ENCODE measurements at places on chromosomes 12 and 14. TPM values are rescaled to one million over a fixed set of nuclear protein-coding genes. Genes with fewer than 3 reads are reported as not detected.

DNA sequence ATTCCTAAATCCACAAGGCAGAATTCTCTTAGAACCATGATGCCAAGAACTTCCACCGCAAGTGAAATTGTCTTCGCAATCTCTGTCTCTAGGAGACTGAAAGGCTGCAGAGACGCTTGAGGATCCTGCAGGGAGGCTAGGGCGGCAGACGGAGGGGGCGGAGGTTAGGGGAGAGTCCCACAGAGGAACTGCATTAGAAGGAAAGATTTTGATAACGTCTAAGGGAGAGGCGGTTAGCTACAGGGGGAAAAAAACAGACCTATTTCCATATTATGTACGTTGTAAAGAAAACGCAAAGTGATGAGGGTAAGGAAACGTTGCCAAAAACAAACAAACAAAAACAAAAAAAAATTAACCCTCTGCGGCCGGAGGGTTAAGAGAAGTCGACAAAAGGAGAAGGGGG, 595 bp downstream of the KLHL28 start:
- H3K4me3 ChIP-seq = peak overlapping the region; percentile 85
- H3K4me1 ChIP-seq = peaks cover 64% of the 10 kb centered on the region
- no peak for DNase-seq
- H3K27me3 ChIP-seq = no peaks in the 10 kb centered on the region
- H3K36me3 ChIP-seq = no peaks in the 10 kb centered on the region
- H3K27ac ChIP-seq = peak overlapping the region; percentile 93

DNA sequence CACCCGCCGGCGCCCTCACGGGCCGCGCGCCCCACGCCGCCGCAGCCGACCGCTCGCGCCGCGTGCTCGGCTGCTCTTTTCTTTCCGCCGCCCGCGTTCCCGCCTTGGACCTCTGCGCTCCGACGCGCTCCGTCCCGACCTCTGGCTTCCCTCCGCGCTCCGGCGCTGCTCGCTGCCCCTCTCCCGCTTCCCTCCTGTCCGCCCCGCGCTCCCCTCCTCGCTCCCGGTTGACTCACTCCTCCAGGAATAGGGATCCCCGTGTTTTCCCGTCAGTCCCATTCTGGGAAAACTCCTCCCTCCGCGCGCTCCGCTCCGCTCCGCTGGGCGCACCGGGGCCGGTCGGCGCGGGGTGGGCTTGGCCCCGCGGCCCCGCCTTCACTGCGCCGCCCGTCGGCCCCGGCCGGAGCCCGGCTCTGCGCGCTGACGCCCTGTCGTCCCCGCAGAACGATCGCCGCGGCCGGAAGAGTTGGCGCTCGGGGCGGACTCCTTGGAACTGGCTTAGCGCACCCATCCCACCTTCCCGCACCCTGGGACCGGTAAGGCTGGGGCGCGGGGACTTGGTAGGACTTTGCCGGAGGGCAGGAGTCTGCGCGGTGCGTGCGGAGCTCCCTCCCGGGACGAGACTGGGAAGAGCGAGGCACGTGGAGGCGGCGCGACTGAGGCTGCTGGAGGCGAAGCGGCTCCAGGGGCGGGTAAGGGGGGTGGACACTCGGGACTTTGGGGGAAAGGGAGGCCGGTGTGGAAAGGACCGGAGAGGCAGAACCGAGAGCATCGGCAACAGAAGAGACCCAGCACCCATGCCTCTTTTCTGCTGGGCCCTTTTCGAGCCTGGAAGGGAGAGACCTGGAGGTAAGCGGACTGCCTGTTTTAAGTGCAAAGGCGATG, 550 bp downstream of the TEAD4 start:
- DNase-seq = no peak
- peak overlapping the region; percentile 87 for H3K4me3 ChIP-seq

- H3K27me3 ChIP-seq = no peaks in the 10 kb centered on the region
- H3K4me3 ChIP-seq = no peak overlapping the region
- DNase-seq = no peak
- H3K36me3 ChIP-seq = no peaks in the 10 kb centered on the region
- H3K27ac ChIP-seq = peak overlapping the region; percentile 0
- peaks cover 20% of the 10 kb centered on the region for H3K4me1 ChIP-seq
These were observed 180.6 kb upstream of the NUDT4 start for GRCh38 chr12:93197067-93197593.

DNA sequence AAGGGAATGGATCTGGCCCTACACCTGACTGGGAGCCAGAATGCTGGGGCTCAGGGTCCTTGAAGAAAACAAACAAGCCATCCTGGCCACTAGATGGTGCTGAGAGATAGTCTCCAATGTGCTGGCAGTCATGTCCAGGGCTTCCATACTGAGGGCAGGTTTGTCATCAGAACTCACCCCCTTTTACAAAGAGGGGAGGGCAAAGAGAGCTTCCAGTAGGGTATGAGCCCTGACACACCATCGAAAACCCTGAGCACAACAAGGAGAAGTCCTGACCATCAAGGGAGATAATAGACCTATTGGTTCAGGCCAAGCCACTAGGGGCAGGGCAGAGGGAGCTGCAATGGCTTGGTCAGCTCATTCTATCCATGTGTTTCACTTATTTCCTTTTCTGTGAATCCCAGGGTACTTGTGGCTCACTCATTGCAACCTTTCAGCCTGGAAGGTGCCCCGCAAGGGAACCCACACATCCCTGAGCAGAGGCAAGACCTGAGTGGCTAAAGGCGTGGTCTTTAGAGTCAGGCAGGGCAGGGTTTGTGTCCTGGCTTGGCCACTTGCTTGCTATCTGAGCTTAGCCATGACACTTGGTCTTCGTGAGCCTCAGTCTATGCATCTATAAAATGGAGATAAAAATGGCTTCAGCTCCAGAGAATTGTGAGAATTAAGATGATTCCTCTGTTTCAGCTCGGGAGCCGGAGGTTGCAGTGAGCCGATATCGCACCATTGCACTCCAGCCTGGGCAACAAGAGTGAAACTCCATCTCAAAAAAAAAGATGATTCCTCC, 6.2 kb upstream of the PLEKHH1 start:
- no peak overlapping the region for H3K27ac ChIP-seq
- H3K27me3 ChIP-seq = peaks cover 41% of the 10 kb centered on the region
- no peak for DNase-seq
- peaks cover under 1% of the 10 kb centered on the region for H3K4me1 ChIP-seq
- H3K36me3 ChIP-seq = no peaks in the 10 kb centered on the region

DNA sequence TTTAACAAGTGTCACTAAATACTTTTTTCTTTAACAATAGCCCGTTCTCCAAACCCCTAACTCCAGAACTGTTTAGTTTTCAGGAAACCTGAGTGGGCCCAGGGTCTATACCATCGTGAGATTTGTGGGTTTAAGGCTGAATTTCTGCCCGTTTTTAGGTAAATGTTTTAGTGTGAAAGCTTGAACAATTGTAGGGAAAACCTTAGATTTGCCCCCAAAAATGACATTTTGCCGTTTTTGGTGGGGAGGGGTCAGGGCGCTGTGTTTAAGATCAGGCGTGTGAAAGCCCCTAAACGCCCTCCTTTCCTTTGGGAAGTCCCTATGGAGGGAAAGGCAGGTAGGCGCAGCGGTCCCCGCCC, 320 bp upstream of the PRPF39 start:
- DNase-seq = no peak
- peak overlapping the region; percentile 74 for H3K4me3 ChIP-seq
- no peaks in the 10 kb centered on the region for H3K36me3 ChIP-seq

GRCh38 chr12:64103825-64104740, 118.0 kb downstream of the KICS2 start:
- H3K4me3 ChIP-seq = no peak overlapping the region
- peak overlapping the region; percentile 68 for H3K27ac ChIP-seq
- no peaks in the 10 kb centered on the region for H3K36me3 ChIP-seq

GRCh38 chr12:15706010-15706676, 83.0 kb downstream of the EPS8 start:
- H3K27me3 ChIP-seq = no peaks in the 10 kb centered on the region
- peaks cover 29% of the 10 kb centered on the region for H3K4me1 ChIP-seq
- H3K27ac ChIP-seq = no peak overlapping the region
- no peaks in the 10 kb centered on the region for H3K36me3 ChIP-seq
- no peak for DNase-seq

DNA sequence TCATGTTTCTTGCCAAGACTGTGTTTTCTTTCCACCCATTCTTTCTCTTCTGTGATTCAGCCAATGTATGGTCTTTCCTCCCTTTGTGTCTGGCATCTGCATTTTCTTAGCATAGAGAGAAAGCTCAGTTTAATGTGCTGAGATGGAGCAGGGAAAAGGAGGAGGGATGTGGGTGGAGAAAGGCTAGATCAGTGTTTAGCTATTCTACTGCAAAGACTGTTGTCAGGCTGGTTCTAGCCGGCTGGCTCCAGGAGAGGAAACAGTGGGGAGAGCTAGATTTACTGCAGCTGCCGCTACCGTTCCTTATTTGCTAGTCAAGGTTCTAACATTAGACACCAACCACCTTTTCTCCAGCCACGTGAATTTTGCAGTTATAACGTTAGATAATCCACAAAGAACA, 5.2 kb upstream of the RIMKLB start:
- no peaks in the 10 kb centered on the region for H3K27me3 ChIP-seq
- H3K4me1 ChIP-seq = peaks cover 43% of the 10 kb centered on the region
- H3K27ac ChIP-seq = peak overlapping the region; percentile 70
- DNase-seq = no peak
- no peaks in the 10 kb centered on the region for H3K36me3 ChIP-seq
- H3K4me3 ChIP-seq = no peak overlapping the region

- H3K27ac ChIP-seq = no peak overlapping the region
- peaks cover 25% of the 10 kb centered on the region for H3K36me3 ChIP-seq
- H3K4me1 ChIP-seq = no peaks in the 10 kb centered on the region
- no peak overlapping the region for H3K4me3 ChIP-seq
- H3K27me3 ChIP-seq = no peaks in the 10 kb centered on the region
These were observed 6.4 kb downstream of the RAD52 start for GRCh38 chr12:943051-943450.

- no peaks in the 10 kb centered on the region for H3K27me3 ChIP-seq
- no peaks in the 10 kb centered on the region for H3K36me3 ChIP-seq
- no peaks in the 10 kb centered on the region for H3K4me1 ChIP-seq
These were observed 8.6 kb downstream of the DDN start for GRCh38 chr12:48990552-48990951.

- H3K27me3 ChIP-seq = no peaks in the 10 kb centered on the region
- H3K4me1 ChIP-seq = peaks cover 27% of the 10 kb centered on the region
- H3K27ac ChIP-seq = no peak overlapping the region
- no peak overlapping the region for H3K4me3 ChIP-seq
- DNase-seq = no peak
These were observed 61.7 kb downstream of the DGLUCY start for GRCh38 chr14:91175291-91176201.

DNA sequence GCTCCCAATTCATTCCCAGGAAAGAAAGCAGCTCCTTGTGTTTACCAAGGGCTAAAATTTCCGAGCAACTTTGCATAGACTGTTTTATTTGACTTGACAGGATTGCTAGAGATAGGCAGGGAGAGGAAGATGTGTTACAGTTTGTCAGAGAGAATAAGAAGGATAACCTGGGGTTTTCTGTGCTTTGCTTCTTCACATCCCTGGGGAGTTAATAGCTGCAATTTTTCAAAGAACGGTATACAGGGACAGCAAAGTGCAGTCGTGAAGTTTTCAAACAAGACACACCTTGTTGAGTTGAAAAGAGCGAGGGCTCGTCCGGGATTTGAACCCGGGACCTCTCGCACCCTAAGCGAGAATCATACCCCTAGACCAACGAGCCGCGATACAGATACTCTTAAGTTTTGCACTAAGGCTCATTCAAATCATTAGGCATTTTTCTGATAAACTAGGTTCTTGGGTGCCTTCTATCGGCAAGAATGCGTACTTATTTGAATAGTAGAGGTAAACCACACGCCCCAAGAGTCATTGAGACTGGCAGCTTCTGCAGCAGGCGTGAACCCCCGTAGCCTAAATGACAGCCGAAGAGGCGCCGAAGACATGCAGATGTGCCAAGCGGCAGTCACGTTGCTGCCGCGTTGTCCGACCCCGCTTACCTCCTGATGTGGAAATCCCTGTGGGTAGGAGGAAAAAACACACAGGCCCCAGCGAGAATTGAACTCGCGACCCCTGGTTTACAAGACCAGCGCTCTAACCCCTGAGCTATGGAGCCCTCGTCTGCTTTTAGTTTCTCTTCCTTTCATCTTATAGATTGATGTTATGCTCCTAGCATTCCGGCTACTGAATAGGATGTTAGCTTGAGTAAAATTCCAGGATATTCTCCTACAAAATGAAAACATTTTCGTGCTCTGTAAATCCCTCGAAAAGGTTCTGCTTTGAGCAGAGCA, 22.2 kb upstream of the RNASE12 start:
- no peaks in the 10 kb centered on the region for H3K27me3 ChIP-seq
- peaks cover 4% of the 10 kb centered on the region for H3K4me1 ChIP-seq
- H3K27ac ChIP-seq = peak overlapping the region; percentile 83

The DRAM1 gene
- 24.9 TPM for total RNA-seq

DNA sequence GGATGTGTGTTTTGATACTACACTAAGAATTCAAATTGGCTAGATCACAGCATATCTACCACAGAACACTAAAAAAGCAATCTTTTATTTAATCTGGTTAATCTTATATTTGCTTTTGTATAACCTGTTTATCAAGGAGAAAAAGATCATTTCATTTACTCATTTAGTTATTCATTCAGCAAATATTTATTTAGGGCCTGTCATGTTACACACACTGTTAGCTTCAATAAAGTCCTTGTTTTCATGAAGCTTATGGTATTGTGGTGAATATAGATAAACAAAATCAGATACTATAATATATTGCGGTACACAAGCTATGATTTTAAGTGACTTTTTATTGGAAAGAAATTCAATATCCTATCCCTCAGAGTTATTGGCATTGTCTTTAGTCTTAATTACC, 350.8 kb downstream of the LRFN5 start:
- no peak overlapping the region for H3K27ac ChIP-seq
- H3K27me3 ChIP-seq = no peaks in the 10 kb centered on the region
- H3K4me3 ChIP-seq = no peak overlapping the region
- DNase-seq = no peak
- no peaks in the 10 kb centered on the region for H3K4me1 ChIP-seq
